ENCODE measurements at places on chromosomes 12 and 14. TPM values are rescaled to one million over a fixed set of nuclear protein-coding genes. Genes with fewer than 3 reads are reported as not detected.

GRCh38 chr14:29111554-29111953, 345.0 kb downstream of the FOXG1 start:
- no peak for DNase-seq

DNA sequence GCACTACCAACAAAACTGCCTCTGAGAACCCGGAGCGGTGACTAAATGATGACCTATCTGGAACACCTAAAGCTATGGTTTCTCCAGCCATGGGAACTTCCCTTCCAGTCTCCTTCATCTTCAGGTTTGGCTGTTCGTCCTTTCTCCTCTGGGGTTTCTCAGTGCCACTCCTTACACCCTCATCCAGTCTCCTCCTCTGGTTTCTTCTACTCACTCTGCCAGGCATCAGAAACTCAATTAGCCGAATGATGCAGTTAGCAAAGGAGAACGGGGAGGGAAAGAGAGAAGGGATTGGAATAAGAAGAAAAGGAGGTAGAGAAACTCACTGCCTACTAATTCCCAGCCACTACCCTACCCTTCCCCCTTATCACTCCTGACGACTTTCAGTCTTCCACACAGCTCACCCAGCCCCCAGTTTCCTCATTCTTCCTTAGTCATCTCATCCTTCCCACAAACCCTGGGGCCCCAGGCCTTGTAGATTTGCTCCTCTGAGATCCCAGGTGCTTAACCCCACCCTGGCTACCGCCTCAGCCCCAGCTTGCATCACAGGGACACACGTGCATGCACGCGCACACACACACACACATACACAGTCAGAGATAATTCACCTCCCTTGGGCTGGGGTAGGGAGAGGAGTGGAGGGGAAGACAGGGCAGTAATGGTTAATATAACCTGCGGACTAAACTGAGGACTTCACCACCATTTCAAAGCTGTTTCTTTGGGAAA, 13.0 kb downstream of the FGD6 start:
- peak; percentile 42 for DNase-seq

DNA sequence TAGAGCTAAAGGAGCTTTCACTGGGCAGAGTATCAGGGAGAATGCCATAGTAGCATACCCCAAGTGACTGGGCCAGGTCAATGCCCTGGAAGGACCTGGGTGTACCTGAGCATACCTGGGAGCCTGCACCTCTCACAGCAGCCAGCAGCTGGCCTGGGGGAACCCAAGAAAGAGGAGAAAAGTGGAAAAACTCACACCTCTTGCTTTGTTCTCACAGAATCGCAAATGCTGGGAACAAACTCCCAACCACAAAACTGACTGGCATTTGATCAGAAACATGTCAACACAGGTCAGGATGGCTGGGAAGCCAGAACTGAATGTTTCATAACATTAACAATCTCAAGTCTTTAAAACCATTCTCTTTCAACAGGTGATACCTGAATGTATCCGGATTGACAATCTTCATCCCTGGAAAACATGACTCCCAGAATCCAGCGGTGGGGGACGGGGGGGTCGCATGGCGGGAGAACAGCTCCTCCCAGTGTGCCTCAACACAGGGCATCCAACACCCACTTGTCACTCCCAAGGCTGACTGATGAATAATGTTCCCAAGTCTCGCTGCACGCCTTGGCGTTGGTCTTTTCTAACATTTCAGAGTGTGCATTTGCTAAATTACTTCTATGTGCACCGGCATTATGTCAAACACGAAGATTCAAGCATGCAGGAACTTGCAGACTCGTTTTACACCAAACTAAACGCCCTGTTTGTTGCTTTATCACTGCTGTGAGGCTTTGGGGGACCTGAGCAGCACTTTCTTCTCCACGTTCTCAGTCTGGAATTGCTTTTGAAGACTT, 7.9 kb downstream of the FOXN3 start:
- DNase-seq = no peak

The HNF1A gene
- total RNA-seq = 0.06 TPM

GRCh38 chr14:63542231-63542999, 762 bp downstream of the PPP2R5E start:
- peak; percentile 12 for DNase-seq

- DNase-seq = no peak
These were observed 69.4 kb upstream of the ACTN1 start for GRCh38 chr14:69048456-69048855.

The GRIN2B gene
- total RNA-seq = not detected

GRCh38 chr14:50560931-50561285, 963 bp downstream of the ATL1 start:
- DNase-seq = peak; percentile 81

The PTPRB gene
- total RNA-seq = 0.40 TPM

GRCh38 chr14:101948666-101949216, 15.6 kb upstream of the DYNC1H1 start:
- no peak for DNase-seq

DNA sequence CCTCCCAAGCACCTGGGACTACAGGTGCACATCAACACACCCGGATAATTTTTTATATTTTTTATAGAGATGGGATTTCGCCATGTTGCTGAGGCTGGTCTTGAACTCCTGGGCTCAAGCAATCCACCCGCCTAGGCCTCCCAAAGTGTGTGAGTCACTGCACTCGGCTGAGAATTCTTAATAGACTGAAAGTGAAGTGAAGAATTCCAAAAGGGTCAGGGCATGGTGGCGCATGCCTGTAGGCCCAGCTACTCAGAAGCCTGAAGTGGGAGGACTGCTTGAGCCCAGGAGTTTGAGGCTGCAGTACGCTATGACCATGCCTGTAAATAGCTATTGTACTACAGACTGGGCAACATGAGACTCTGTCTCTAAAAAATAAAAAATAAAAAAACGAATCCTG, 43.7 kb downstream of the TCHP start:
- no peak for DNase-seq

- DNase-seq = no peak
These were observed 544.5 kb upstream of the ATP2B1 start for GRCh38 chr12:90253136-90253535.

GRCh38 chr12:45878630-45879255, 111.6 kb downstream of the SCAF11 start:
- DNase-seq = no peak

GRCh38 chr14:98512501-98513251, 759.3 kb downstream of the BCL11B start:
- no peak for DNase-seq

GRCh38 chr14:59238216-59238615, 49.7 kb downstream of the DAAM1 start:
- DNase-seq = no peak

DNA sequence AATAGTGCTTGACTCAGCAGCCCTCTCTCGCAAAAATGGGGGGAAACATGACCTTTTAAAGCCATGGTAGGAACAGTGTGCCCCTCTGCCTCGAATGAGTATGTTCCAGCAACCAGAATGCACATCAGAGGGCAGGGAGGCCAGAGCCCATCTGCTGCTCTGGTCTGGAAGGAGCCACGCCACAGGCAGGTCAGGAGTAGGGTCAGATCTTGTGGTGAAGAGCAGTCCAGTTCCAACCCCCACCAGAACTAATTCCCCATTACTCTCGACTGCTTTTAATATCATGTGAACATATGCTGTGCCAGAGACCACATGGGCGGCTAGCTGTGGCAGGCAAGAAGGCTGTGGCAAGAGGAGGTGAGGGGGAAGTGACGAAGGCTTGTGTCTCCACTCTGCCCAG, 34.6 kb upstream of the TMX1 start:
- peak; percentile 98 for DNase-seq

The CMTM5 gene
- total RNA-seq = not detected

- peak; percentile 96 for DNase-seq
These were observed 16.2 kb downstream of the ABHD4 start for GRCh38 chr14:22614240-22614799.

GRCh38 chr14:90513161-90514014, 116.6 kb downstream of the CALM1 start:
- DNase-seq = no peak

DNA sequence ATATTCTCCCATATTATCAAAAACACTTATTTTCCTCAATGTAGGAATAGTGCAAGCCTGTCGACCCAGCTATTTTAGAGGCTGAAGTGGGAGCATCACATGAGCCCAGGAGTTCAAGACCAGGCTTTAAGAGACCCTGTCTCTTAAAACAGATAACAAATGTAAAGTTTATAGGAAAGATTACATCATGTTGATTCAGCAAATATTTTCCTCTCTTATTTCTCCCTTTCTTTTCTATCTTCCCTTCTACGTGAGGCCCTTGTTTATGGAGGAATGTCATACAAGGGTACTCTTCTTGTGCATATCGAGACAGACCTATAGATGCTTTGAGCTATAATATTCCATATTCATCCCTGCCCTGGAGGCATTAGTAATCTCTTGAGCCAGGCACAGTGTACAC, 36.5 kb upstream of the FGD4 start:
- DNase-seq = no peak

GRCh38 chr12:87931812-87932211, 97.4 kb downstream of the C12orf50 start:
- no peak for DNase-seq

DNA sequence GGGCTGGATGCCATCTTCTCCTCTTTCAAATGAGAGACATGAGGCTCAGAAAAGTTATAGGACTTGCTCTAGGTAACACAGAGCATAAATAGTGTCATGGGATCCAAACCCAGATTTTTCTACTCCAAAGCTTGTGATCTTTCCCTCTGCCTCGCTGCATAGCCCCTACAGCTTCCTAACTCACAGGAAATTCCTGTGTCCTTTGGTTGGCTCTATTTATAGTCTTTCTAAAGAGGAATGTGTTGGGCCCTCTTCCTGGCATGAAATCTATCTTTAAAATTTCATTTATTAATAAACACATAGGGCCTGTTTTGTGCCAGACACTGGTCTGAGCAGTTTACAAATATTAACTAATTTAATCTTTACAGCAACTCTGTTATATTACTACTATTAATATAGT, 9.8 kb upstream of the KCNA5 start:
- DNase-seq = no peak

DNA sequence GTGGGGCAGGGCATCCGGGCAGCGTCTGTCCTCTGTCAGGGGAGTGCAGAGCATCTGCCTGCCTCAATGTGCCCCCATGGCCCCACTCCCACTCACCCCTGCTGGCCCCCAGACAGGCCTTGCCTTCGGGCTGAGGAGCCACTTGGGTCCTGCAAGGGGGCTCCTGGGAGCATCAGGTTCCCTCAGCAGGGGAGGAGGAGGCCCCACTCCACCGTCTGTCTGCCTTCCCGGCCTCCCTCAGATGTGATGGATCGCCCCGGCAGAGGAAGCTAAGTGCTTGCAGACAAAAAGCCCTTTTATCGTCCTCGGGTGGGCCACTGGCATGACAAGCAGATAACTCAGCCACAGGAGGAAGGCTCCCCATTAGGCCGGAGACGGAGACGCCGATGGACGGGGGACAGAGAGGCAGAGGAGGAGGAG, 35.1 kb downstream of the NCOR2 start:
- no peak for DNase-seq

GRCh38 chr14:72917094-72917802, 9.0 kb upstream of the DCAF4 start:
- DNase-seq = no peak

DNA sequence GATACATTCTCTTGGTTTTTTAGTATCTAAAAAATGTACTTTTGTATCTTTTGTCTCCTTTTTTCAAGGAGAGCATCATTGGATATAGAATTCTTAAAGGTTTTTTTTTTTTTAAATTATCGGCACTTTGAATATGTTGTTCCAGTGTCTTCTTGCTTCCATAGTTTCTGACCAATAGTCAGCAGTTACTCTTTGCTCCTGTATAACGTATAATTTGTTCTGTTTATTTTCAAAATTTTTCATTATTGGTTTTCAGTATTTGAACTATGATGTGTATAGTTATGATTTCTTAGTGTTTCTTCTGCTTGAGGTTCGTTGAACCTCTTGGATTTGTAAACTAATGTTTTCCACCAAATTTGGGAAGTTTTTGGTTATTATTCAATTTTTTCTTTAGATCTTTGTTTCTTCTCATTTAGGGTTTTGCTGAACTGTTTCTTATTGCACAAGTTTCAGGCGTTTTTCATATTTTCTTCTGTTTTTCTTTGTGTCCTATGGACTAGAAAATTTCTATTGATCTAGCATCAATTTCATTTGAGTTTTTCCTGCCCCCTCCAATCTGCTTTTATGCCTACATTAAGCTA, 93.9 kb downstream of the PLBD1 start:
- peak; percentile 29 for DNase-seq

DNA sequence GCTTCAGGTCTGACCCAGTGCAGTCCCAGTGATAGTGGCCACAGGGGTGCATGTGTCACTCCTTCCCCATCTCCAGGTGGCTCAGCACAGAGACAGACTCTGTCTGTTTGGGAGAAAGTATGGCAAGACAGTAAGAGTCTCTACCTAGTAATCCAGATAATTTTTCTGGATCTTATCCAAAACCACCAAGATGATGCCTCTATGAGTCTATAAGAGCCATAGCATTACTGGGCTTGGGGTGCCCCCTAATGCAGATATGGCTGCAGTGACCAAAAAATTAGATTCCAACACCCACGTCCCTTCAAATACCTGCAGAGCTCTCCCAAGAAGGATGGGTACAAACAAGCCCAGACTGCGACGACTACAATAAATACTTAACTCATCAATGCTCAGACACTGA, 123.8 kb downstream of the GRIP1 start:
- no peak for DNase-seq

GRCh38 chr12:76940671-76941445, 62.0 kb upstream of the CSRP2 start:
- DNase-seq = no peak

- DNase-seq = peak; percentile 2
These were observed 89.2 kb downstream of the KCNK10 start for GRCh38 chr14:88233915-88234314.

The ITGB7 gene
- not detected for total RNA-seq

The SDR9C7 gene
- total RNA-seq = not detected

DNA sequence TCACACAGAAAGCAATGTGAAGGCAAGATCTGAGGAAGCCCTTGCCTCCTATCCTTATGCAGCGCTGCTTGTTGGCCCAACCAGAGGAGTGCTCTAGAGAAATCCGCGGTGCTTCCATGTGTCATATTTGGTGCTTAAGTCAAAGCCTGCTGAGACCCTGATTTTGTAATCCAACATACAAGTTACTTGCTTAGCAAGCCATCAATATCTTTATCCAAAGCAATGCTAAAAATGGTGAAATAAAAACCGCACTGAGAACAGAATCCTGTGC, 250.0 kb downstream of the MED13L start:
- no peak for DNase-seq

DNA sequence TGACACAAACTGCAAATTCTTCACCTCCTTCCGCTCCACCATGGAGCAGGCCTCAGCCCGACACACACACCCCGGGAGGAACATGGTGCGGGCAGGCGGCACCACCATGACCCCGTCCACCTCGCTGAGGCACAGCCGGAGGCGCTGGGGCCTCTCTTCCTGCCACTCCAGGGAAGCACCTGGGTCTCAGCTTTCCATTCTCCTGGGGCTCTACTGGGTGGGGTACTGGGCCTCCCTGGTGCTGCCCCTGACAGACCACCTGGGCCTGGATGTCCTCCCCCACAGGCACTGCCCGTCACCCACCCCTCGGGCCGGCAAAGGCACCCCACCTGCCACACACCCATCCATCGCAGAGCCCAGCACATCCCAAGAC, 9.9 kb downstream of the AKT1 start:
- DNase-seq = no peak

GRCh38 chr14:100747021-100747586, 20.4 kb downstream of the DLK1 start:
- peak; percentile 82 for DNase-seq

- peak; percentile 61 for DNase-seq
These were observed 72.4 kb downstream of the ATP2B1 start for GRCh38 chr12:89636052-89636775.
